ENCODE measurements at places on chromosomes 6 and 20.

GRCh38 chr20:18754030-18754652 lies 59.4 kb upstream of the SCP2D1 start:
- DNase-seq = peak; percentile 31

DNA sequence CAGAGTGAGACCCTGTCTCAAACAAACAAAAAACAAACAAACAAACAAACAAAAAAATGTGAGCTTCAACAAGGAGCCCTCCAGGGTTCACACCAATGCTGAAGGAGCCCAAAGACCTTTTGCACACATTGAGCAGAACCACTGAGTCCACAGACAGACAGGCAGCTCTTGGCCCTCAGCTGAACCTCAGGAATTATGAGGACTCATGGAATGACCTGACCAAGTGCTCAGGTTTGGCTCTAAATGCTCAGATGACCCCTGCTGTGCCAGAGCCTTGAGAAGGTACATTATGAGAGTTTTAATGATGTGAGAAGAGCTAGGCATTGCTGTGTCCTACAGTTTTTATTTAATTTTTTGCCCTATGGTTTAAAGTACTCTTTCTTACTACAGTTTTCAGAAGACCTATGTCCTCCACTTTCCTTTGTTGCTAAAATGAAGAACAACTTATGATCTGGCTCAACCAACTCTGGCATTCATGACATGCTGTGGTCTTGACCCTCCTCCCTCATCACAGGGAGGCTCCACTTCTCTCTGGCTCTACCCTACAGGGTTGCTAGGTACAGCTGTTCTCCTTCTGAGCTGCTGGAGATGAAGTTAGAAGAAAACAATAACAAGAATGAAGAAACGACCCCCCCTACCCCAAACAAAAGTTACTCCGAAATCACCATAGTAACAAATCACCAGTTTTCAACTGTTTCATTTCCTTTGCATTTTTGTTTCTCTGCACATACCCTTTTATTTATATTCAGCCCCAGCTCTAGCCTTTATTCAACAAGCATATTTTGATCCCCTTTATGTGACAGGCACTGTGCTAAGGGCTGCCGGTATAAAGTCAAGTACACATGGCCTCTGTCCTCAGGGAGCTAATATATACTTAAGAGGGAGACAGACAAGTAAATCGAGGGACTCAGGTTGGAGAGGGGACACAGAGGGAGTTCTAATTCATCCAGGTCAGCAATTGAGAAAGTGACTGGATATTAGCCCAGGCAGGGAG lies 128.7 kb upstream of the TRAF3IP2 start:
- DNase-seq = no peak

DNA sequence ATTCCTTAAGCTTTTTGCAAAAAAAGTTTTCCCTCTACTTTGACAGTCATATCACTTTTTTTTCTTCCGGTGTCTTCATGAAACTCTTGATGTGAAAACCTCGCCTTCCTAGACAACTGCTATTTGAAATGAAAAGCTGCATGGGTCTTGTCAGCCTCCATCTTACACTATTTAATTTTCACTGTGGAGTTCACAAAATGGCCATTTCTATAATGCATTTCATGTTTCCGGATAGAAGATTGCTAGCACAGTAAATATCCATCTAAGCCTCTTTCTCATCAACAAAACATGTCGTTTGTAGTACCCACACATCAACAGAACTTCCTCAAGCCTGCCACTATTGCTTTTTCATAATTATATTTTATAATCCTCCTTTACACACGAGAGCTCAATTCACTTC lies 204.9 kb upstream of the ID4 start:
- no peak for DNase-seq

DNA sequence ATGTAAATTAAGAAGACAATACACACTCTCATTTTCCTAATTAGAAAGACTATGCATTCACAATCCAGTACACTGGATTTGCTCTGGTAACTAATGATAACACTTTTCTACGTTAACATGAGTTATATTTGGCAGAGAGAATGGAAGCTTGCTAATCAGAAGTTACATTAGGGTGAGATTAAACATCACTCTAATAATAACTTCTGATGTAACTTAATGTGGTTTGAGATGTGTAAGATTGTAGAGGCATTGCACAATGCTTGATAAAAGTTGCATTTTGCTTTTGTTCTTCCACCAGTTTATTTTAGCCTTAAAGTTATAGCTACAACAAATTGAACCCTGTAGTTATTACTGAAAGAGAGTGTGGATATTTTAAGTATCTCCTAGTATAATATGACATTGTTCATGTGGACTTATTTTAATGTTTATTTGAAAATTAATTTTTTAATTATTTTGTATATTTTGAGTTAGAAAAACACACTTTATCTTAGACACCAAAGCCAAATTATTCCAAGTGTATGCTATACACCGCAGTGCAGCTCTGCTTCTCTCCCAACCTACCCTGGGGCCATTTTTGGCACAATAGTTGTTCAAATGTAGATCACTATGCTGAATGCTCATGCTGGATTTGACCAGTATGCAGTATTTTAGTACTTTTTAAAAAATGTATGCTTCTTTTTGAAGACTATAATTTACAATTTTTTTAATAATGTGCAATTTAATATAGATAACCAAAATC lies 143.2 kb downstream of the SLC16A10 start:
- peak; percentile 81 for DNase-seq

- no peak for DNase-seq
Observed at GRCh38 chr20:18288749-18289267, 481 bp downstream of the ZNF133 start.

DNA sequence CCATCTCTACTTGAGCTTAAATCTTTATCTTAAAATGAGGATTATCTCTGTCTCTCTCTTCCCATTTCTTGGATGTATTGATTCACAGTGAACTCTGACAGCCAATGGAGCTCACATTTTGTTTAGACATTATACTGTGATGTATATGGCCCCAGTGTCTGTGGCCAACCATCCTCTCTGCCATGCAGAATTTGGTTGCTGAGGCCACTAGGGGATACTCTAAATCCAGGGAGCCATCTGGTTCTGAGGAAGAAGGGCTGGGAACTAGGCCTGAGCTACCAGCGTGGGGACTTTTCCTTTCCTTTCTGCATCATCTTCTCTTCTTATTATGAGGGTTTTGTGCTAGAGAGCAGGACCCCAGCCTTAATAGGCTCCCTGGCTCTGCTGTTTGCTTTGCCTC lies 59.1 kb upstream of the RIPOR2 start:
- no peak for DNase-seq

DNA sequence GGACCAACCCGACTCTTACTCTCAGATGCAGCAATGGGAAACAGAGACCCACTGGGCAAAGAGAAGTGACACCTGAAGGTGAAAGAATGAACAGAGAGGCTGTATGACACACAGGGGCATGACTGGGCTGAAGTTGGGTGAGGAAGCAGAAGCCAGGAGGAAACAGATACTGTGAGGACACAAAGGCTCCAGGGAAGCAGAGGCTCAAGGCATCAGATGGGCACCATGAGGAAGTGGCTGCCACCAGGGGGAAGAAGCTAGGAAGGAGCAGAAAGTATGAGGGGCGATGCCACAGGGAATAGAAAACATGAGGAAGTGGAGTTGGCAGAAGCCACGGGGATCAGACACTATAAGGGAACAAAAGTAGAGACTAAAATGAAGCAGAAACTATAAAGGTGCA lies 30.9 kb upstream of the OCSTAMP start:
- DNase-seq = no peak

DNA sequence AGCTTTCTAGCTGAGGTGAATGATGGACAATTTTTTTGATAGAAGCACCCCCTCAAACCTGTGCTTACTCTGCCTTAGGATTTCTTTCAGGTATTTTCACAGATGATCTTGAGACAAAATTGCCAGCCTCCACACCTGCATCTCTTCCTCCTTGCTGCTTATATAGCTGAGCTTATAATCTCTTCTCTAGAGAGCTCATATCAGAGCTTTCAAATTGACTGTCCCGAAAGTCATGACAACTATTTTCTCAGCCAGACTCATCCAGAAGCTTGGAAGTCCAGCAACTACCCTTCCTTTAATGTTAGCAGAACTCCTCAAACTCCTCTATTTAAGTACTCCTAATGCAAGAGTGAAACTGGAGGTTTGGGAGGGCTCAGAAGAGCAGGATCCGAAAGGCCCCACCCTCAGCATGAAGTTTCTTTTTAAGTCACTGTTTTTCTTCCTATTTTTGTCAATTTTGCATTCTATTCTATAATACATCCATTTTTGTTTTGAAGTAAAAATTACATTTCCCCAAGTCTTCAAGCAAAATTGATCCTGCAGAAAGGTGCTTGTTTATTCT lies 12.7 kb downstream of the CGA start:
- DNase-seq = no peak

GRCh38 chr6:29626948-29627754 lies 5.8 kb downstream of the GABBR1 start:
- DNase-seq = no peak

DNA sequence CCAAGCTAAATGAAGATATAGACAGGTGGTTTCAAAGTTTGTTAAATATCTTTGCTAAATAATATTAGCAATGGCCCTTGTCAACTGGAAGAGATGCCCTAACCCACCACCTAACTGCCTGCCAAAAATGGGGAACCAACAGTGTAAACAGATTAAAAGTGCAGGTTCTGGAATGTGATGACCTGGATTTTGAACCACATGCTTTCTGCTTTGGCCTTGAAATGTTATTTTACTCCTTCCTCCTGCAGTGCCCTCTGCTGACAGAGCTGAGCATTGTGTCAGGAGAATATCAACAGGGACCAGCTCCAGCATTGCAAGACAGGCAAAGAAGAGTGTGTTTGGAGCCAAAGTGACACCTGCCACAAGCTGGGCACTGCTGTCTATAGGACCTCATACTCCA lies 226.6 kb downstream of the MYLK4 start:
- peak; percentile 62 for DNase-seq

- DNase-seq = no peak
Observed at GRCh38 chr6:38164671-38165108, 345.2 kb downstream of the ZFAND3 start.

GRCh38 chr6:145323646-145324045 lies 411.7 kb downstream of the EPM2A start:
- no peak for DNase-seq

DNA sequence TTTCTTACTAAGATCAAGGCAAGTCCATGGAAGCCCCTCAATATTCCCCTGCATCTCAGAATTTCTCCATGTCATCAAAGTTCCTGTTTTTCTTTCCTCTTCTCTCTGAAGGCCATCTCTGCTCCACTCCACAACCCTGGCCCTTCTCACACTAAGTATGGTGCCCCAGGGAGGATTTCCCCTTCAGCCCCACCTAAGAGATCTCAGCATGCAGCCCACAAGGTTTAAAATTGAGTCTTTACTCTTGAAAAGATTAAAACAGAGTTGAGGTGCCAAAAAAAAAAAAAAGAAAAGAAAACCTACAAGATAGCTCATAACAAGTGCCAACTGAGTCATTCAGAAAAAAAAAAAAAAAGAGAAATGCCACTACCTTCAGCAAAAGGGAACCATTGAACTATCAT lies 36.5 kb upstream of the TNFAIP3 start:
- DNase-seq = no peak

GRCh38 chr20:38299963-38300362 lies 4.0 kb upstream of the BPI start:
- DNase-seq = no peak

GRCh38 chr20:60634491-60635172 lies 617.4 kb upstream of the CDH4 start:
- no peak for DNase-seq

GRCh38 chr6:136969433-136969832 lies 47.3 kb downstream of the SLC35D3 start:
- DNase-seq = no peak

- peak; percentile 64 for DNase-seq
Observed at GRCh38 chr6:137166247-137167098, 7.0 kb downstream of the IL22RA2 start.

GRCh38 chr6:23608931-23609435 lies 517.0 kb upstream of the NRSN1 start:
- no peak for DNase-seq

DNA sequence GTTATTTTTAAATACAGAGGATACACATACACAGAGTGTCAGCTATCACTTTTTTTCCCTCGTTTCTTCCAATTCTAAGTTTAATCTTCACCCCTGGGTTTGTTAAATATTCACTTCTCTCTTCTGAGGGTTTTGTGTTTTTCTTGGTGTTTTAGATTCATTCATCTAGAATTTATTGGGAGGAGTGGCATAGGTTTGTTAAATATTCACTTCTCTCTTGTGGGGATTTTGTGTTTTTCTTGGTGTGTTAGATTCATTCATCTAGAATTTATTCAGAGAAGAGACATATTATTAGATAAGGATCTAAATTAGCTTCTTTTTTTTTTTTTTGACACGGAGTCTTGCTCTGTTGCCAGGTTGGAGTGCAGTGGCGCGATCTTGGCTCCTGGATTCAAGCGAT lies 3.9 kb downstream of the GTF2H5 start:
- DNase-seq = no peak

DNA sequence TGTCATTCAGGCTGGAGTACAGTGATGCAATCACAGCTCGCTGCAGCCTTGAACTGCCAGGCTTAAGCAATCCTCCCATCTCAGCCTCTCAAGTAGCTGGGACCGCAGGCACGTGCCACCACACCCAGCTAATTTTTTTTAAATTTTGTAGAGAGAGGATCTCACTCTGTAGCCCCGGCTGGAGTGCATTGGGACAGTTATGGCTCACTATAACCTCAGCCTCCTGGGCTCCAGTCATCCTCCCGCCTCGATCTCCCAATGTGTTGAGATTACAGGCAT lies 86.5 kb downstream of the SERAC1 start:
- DNase-seq = peak; percentile 32

GRCh38 chr6:107666084-107666980 lies 157.8 kb downstream of the SCML4 start:
- no peak for DNase-seq

DNA sequence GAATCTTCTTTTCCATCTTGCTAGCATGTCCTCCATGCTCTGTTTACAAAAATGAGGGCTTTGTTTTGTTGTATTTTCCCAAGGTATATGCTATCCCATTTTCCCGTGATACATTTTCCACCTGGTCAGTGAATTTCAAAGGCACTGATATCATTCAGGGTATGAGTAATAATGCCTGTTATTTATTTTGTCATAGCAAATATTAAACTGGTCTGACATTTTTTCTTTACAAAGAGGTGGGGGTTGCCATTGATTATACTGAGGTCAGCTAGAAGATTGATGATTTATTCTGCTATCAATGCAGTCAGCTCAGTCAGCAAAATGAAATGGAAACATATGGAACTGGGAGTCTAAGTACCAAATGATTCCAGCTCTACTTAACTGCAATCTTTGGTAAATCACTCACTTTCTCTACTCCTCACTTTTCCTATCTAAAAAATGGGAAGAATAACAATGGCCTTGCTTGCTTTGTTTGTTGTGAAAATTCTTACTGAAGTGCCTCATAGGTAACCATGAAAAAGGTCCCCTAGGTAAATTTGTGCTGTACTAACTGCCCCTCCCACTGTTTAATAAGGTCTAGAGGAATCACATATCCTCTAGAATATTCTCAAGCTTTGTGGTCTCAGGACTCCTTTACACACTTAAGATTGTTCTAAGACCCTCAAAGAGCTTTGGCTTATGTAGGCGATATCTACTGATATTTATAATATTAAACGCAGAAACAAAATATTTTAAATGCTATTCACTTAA lies 64.0 kb downstream of the ARHGAP18 start:
- no peak for DNase-seq

DNA sequence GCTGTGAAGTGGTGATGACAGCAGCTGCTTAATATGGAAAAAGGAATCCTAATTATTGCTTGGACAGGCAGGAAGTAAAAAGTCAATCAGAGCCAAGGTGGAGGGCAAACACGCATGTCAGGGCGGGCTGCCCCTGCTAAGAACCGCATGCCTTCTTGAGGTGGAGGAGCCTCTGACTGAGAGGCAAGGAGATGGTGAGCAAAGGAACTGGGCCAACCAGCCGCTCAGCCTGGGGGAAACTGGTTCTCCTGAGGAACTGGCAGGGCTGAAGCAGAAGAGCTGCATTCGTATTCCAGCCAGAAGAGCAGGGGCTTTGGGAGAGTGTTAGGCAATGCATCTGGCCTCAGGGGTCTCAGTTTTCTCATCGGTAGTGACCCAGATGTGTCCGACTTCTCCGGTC lies 13.1 kb upstream of the MLN start:
- DNase-seq = no peak

Measured in AML-193 (cell line).